Osteocyte (in vitro differentiated cells): ENCODE measurements at places on chromosomes 1 and 21.

DNA sequence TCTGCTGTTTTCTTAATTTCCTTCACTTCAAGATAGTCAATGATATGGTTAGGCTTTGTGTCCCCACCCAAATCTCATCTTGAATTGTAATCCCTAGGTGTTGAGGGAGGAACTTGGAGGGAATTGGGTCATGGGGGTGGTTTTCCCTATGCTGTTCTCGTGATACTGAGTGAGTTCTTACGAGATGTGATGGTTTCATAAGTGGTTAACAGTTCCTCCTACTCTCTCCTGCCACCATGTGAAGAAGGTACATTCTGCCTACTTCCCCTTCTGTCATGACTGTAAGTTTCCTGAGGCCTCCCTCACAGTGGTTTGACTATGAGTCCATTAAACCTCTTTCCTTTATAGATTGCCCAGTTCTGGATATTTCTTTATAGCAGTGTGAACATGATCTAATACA is 74.0 kb upstream of the SAMSN1 start:
- no peak for DNase-seq

GRCh38 chr1:21651214-21652042 is 17.7 kb downstream of the RAP1GAP start:
- DNase-seq, result no peak

DNA sequence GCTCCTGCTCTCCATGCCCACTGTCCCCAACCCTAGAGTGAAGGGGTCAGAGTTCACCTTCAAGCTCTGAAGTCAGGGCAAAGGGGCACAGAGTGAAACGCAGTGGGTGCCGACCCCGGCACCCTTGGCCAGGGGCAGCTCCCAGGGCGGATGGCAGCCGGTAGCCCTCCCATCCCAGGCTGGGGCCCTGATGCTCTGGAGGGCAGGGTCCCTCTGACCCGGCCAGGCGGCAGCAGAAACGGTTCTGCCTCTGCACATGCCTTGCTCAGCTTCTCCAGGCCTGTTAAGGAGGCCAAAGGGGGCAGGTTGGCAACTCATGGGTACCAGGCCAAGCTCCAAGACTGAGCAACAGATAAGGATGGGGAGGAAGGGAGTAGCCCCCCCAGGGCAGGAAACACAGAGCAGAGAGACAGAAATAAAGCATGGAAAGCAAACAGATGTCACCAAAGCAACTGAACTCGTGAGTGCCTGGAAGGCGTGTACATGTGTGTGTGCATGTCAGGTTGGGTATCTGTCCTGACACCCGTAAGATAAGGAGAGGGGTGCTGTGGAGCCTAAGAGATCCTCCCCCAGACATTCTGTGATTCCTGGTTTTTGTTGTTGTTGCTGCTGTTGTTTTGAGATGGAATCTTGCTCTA is 112.3 kb upstream of the IFFO2 start:
- no peak for DNase-seq

- DNase-seq, result no peak
Measured at GRCh38 chr1:3316340-3316943, 138.0 kb upstream of the ARHGEF16 start.

- DNase-seq, result no peak
Measured at GRCh38 chr1:231357187-231357772, 19.2 kb downstream of the SPRTN start.

GRCh38 chr1:178821134-178821866 is 49.6 kb downstream of the ANGPTL1 start:
- no peak for DNase-seq

DNA sequence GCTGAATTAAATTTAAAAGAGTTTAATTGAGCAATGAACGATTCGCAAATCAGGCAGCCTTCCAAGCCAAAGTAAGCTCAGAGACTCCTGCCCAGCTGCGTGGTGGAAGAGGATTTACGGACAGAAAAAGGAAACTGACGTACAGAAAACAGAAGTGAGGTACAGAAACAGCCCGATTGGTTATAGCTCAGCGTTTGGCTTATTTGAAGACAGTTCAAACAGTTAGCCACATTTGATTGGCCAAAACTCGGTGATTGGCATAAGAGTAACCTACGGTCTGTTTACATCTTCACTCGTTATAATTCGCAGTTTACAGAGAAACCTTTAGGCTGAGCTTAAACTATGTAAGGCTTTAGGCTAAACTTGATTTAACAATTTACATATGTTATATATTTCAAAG is 46.9 kb downstream of the CR1L start:
- no peak for DNase-seq

- no peak for DNase-seq
Measured at GRCh38 chr1:39082010-39082799, 56.1 kb downstream of the NDUFS5 start.

- no peak for DNase-seq
Measured at GRCh38 chr1:2308844-2309243, 80.7 kb downstream of the SKI start.

DNA sequence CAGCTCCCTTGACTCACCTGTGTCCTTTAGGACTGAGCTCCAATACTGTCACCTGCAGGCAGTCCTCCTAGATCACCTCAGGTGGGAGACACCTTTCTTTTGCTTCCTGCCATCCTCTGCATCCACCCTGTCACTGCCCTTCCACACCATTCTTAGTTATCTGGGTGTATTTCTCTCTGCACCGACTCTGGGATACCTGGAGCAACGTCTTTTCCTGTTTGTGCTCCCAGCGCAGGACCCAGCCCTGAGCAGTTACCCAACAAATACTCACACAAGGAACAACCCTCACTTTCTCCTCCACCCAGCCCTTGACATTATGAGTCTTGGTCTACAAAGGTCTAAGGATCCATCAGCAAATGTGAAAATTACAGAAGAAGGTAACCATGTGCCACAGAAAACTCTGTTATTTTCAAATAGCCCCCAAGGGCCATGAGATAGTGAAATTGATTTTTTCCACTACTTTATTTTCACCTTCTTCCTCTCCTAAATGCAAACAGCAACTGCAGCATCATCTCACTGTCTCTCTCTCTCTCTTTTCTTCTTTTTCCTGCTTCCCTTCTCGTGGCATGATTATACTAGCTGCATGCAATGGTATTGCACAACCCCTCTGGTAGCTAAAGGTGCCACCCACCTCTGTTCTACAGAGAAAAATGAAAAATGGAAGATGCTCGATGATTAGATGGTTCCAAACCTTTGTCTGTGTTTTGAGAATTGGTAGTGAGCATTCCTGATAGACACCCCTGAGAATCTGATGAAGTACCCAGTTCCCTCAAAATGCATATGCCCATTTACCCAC is 89.0 kb downstream of the MIS18A start:
- DNase-seq, result peak; percentile 48

DNA sequence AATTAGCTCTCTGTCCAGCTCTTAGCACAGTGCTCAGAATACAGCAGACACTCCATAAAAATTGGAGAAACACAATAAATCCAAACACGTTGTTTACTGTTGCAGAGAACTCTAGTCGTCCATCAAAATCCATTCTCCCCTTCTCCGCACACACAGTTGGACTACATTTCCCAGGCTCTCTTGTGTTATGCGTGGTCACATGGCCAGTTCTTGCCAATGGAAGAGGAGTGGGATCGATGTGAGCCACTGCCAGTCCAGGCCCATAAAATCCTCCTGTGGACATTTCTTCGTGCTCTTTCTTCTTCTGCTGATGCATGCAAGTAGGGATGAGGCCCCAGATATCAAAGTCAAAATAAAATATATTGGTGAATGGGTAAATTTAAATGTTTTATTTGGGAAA is 114.3 kb upstream of the FMN2 start:
- no peak for DNase-seq

GRCh38 chr1:84382127-84382526 is 16.2 kb upstream of the DNASE2B start:
- DNase-seq, result no peak

DNA sequence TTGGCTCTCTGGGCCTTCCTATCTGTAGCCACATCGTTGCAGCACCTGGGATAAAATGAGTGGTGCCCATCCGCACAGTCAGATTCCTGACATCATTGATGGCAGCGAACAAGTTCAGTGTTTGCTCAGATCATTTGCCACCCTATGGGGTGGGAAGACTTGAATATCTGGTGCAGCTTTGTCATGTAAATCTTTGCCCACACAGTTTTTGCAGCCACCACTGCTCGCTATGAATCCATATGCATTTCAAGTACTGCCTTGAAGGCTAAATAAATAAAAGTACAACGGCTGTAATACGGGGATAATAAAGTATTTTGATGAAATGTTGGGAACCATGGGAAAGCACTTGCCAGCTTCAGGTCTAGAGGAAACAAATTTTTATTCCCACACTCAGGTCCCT is 56.3 kb upstream of the COA6 start:
- no peak for DNase-seq

DNA sequence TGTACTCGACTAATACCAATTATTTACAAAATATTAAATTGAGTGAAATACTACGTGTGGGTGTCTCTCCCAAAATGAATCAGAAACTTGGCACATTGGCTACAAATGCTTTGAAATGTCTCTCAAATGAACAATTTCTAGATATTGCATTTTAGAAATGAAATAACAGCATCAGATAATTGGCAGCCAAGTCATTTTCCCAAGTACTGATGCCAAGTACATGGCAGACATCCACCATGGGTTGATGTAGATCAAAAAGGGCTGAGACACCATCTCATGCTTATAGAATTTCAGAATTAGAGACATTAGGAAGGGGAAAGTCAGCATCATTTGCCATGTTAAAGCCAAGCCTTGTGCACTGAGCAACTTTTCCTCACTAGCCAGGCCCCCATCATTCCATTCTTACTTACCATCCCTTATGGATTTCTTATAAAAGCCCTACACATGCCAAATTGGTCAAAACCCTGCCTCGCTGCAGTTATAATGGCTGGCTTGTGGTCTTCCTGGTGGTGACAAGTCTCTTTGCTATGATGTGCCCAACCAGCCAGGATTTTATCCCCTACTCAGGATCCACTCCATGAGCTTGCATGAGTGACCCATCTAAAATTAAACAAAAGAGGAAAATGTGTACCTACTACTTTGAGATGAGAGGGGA is 73.1 kb downstream of the GREM2 start:
- DNase-seq, result no peak

DNA sequence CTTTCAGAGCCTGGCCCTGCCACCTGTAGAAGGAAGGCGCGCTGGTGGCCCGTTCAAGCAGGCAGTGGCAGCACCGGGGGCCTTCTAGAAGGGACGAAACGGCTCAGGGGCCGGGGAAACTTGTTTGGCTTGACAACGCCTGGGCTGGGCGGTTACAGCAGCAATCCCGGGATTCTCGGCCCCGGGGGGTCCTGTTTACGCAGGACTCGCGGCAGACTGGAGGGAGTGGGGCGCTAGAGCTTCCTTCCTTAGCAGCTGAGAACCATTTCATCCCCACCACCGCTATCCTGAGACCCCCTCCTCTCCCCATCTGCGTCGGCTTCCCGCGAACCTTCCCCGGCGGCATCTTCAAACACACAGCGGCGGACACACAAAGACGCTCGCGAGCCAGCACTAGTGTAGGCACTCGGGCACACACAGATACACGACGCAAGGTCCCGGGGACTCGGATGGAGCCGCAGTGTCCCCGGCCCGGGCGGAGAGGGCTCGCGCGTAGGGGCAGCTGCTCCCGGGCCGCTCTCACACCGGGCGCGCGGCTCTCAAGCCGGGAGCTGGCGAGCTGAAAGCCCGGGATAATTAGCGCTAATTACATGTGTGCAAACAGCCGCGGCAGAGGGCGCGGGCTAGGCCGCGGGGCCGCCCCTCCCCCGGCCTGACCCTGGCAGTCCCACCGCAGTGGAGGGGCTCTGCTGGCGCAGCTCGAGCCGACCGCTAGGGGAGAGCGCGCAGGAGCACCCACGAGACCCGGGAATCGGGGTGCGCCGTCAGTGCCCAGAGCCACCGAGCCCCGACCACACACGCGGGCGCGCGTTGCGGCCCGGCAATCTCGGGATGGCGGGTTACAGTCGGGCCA is 271.4 kb downstream of the FOXD2 start:
- no peak for DNase-seq

- DNase-seq, result peak; percentile 67
Measured at GRCh38 chr1:181324797-181325616, 158.3 kb upstream of the CACNA1E start.

- peak; percentile 72 for DNase-seq
Measured at GRCh38 chr1:109531380-109531779, 8.3 kb upstream of the GPR61 start.

DNA sequence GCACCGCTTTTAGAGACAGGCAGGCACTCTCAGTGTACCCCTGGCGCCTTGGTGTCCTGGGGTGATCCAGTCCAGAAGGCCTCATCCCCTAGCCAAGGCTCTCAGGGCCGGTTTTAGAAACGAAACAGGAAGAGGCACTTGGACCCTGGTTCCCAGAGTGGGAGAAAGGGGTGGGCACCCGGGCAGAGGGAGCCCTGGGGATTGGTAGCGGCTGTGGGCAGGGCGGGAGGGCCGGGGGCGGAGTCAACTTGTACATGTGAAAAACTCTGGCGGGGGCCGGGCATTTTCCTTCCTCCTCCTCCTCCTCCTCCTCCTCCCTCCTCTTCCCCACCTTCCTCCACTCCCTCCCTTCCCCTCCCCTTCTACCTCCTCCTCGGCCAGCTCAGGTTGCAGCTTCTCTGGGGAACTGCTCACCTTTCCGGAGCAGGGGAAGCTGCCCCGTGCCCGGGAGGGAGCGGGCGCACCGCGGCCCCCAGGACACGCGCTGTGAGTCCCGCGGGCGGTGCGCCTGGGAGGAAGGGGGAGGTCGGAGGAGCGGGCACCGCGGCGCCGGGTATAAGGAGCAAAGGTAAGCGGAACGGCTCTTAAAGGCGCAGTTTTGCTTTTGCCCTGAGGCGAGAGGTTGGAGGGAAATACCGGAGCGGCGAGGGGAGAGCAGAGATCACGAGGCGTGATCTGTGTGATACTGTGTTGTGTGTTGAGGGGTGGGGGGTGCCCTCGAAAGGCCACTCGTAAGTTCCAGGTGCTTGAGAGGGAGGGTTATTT is at the start of gene CDK18:
CDK18 (plus strand) TSS at position 359 of the 765 bp plus-strand sequence. CDS start 18,499 bp downstream, outside the sequence.
- DNase-seq, result no peak

GRCh38 chr1:59150577-59151386 is 146.1 kb upstream of the FGGY start:
- DNase-seq, result peak; percentile 90

DNA sequence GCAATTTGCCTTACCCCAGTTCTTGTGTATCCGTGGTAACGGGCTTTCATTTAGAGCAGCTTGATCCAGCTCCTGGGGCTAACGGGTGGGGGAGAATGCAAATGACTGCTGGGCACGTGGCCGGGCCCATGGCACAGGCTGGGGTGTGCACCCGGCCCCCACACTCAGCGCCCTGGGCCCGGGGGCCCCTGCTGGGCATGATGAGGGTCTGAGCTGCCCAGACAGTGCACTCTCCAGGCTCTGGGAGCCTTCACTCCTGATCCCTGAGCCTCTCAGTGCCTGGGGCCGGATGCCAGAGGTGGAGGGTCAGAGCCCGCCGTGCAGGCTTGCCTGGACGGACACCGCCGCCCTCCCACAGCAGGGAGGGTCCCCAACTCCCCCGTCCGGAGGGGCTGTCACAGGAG is 20.1 kb upstream of the PEX10 start:
- DNase-seq, result no peak

DNA sequence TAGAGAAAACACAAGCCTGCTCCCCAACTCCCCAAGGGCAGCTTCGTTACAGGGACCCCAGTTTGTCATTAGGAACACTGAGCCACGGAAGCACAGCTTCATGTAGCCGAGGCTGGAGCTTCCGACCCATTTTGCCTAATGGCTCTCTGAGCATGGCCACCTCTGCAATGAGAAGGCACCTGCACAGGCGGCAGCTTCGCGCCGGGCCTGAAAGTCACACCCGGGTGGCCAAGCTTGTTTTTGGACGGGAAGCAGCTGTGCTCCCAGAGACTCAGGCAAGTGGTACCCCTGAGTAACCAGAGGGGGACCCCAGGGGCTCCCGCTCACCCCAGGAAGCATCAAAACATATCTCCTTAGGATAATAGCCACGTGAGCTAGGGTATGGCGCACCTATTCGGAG is 80.9 kb downstream of the SLC66A1 start:
- DNase-seq, result no peak

- DNase-seq, result no peak
Measured at GRCh38 chr1:30820299-30820698, 62.7 kb upstream of the LAPTM5 start.
